ENCODE measurements at places on chromosomes 5 and 9. TPM values are rescaled to one million over a fixed set of nuclear protein-coding genes. Genes with fewer than 3 reads are reported as not detected.

The NTRK2 gene
- total RNA-seq = under 0.01 TPM

The PCDHGB3 gene
- total RNA-seq = 2.2 TPM

The SLC6A7 gene
- not detected for total RNA-seq

The PPP2R2B gene
- not detected for total RNA-seq

The LPAR1 gene
- total RNA-seq = 74.5 TPM

The PCDHAC2 gene
- total RNA-seq = under 0.01 TPM

The GMCL2 gene
- total RNA-seq = not detected

The MRPS2 gene
- 36.0 TPM for total RNA-seq

The LCN9 gene
- total RNA-seq = not detected

The GPR21 gene
- 0.73 TPM for total RNA-seq

The AIF1L gene
- 0.37 TPM for total RNA-seq

The SLC4A9 gene
- not detected for total RNA-seq
